Renal cortex interstitium (tissue), 15 donors: ENCODE measurements at places on chromosomes 6 and 20.

- no peak for DNase-seq
Measured at GRCh38 chr6:159754959-159755914, 6.6 kb upstream of the ACAT2 start.

DNA sequence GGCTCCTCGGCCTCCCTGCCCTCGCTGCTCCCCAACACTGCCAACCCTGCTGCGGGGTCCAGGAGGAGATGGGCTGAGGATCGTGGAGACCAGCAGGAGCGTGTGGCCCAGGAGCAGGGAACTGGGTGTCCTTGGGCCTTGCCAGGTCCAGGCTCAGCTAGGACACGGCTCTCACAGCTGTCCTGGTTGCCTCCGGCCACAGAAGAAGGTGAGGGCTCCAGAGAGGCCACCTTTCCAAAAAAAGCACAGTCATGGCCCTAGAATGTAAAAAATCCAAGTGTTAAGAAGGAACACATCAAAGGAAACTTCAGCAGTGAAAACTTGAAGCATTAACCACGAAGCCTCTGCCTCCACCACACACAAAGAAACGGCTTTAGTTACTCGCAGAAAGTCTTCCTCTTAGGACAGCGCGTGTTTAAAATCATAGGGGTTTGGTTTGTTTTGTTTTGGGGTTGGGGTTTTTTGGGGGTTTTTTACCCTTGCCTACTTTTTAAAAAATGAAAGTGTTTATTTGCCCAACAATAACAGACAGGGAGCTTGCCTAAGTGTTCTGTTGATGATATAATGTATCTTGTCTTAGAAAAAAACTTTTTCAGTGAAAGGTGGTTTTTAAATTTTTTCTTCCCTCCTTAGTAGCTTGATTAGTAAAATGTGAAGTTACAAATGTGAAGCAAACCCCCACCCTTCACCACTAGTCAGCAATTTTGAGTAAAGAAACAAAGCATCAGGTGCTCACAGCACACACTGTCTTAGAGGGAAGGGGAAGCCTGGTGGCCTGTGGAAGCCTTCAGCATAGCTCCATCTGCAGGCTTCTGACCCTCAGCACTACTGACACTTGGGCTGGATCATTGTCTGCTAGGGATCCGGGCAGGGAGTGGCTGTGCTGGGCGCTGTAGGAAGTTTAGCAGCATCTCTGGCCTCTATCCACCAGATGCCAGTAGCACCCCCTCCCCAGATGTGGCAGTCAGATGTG, 60.0 kb downstream of the PTPN1 start:
- no peak for DNase-seq

- no peak for DNase-seq
Measured at GRCh38 chr6:13725570-13725969, 13.9 kb upstream of the RANBP9 start.

DNA sequence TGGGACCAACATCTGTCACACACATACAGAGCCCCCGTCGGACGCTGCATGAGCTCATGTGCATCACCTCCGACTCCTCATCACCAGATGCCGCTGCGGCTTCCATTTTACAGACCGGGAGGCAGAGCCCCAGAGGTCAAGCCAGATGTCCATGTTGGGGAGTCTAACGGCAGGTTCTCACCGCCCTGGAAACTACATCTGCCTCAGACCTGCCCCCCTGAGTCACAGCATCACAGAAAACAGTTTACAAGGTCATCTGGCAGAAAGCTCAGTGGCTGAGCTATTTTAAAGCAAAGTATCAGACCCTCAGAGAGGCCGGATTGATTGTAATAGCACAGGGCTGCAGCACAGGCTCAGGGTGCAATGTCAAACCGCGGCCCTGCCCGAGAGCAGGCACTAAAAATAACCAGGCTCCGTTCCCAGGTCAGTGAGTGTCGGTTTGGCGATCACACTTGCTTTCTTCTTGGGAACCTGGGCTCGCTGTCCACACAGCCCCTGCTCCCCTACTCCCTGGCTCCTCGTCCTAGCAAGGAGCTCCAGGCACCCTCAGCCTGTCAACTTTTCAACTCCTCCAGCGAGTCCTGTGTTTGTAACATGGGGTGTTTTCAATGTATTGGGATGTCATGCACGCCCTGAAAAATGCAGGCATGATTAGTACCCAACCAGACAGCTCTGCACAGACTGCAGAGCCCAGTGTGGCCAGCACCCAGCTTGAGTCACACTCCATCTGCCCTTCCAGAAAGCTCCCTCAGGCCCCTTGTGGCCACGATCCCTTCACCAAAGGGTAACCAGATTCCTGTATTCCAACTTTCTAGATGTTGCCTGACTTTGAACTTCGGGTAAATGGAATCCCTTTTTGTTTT, 264.5 kb downstream of the CDH4 start:
- DNase-seq = no peak

GRCh38 chr6:161302949-161303348, 29.1 kb upstream of the AGPAT4 start:
- DNase-seq = no peak

DNA sequence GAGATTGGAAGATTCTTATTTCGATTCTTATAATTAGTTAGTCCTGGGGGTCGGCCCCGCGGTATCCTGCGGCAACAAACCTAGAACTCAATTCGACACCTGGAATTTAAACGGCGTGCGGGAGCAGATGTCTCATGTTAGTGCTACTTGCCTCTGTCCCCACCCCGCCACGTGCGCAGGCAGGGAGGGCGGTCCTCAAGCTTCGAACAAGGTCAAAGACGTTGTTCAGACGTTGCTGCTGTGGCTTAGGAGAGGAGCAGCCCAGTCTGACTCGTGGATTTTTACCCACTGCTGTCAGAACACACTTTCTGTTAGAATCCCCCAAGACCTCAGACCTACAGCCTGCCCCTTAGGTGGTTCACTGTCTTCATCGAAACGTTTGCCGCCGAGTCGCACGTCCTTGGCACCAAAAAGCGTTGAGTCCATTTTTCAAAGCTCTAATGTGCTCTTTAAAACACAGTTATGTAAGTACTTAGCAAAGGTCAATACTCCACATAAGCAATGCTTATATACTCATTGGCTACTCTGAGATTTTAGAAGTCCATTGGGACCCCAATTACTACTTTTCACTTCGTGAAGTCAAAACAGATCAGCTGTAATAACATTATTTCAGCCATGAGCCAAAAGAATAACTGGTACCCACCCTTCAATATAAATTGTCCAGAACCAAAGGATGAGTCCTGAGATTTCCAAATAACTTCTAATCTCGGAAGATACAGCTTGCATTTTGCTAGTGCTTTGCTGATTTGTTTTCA, 2.7 kb upstream of the C6orf62 start:
- DNase-seq = no peak

- no peak for DNase-seq
Measured at GRCh38 chr6:15077961-15078360, 167.9 kb upstream of the JARID2 start.

DNA sequence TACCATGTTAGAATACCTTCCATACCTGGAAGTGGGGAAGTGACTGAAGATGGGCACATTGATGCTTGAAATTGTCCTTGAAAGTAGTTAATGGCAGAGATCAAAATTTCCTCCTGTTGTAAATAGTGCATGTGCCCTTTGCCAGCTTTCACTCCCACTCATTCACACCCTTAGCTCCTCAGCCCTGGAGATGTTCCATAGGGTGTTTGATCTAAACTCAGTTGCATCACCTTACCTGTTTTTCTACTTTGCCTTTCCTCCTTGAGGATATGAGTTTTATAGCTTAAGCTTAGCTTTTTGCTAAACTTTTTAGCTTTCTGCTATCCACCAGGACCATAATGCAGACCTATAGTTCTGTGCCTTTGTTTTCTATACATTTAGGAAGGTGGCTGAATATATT, 69.0 kb downstream of the CEP57L1 start:
- DNase-seq = no peak

DNA sequence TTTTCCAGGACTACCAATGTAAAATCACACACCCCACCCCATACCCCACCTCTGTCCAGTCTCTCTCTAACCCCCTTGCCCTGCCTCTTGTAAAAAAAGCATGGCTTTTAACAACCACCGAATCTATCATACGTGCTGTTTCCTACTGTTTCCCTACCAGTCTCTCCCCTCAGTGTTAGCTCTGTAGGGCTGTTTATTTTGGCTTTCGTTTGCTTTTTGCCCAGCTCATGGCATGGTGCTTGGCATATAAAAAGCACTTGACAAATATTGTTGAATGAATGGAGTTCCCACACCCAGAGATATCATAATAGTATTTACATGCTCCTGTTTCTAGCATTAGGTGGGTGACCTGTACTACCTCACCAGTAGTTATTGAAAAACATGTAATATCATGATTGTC, 148.2 kb downstream of the OPRM1 start:
- no peak for DNase-seq

DNA sequence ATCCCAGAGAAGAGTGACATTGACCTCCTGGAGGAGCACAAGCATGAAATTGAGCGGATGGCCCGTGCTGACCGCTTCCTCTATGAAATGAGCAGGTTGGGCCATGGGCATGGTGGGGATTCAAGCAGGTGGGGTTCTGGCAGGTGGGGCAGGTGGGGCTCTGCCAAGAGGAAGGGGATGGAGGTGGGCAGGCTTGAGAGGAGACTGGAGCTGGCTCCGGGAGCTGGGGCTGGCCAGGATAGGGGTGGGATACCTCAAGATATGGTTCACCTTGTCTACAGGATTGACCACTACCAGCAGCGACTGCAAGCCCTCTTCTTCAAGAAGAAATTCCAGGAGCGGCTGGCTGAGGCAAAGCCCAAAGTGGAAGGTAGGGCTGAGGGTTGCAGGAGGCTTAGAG, 42.9 kb downstream of the MOCS1 start:
- DNase-seq = no peak

GRCh38 chr6:136334465-136334846, 44.8 kb upstream of the BCLAF1 start:
- DNase-seq = no peak

- no peak for DNase-seq
Measured at GRCh38 chr6:16774437-16774836, 13.2 kb upstream of the ATXN1 start.

GRCh38 chr20:41046716-41047115, 18.1 kb downstream of the TOP1 start:
- DNase-seq = no peak

DNA sequence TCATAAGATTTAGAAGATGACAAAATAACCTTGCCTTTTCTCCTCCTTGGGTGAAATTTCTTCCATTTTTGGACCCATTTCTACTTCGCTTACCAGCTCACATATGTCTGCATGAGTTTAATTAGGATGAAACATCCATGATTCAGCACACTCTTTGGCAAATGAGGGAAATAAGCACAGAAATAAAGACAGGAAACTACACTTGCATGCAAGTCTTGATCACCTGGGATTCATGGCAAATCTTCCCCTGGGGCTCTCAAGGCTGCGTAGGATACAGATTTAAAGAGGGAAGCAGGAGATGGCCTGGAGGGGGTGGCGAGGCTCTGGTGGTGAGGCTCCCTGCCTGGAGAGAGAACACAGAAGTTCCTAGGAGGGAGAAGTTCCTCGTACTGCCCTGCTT, 147.8 kb downstream of the EDN3 start:
- DNase-seq = no peak

DNA sequence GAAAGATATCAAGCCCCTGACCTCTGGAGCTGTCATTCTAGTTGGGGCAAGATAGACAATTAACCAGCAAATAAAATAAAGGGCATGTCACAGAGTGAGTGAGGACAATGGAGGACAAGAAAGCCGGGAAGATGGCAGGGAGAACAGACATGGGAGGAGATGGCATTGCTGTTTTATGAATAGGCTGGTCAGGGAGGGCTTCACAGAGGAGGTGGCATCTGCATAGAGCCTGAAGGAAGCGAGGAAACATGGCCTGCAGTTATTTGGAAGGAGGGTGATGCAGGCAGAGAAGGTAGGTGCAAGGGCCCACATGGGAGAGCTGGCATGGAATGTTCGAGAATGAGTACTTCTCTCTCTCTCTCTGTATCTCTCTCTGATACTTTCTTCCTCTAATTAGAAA, 63.7 kb downstream of the EFCAB8 start:
- DNase-seq = no peak

DNA sequence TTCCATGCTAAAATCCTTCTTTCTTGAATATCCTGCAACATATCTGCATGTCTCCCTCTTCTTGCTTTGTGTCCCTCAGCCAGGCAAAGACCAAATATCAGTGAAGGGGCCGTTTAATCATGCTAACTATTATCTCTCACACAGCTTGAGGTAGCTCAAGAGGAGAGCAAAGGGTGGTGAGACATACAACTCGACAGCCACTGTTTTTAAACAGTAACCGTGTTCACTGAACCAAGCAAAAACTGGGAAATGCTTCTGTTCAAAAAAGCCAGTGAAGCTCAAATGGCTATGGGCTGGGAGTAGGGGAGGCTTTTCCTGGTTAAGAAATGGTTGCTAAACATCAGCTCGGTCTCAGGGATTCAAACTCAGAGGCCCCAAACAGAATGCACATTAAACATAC, 83.4 kb downstream of the MAP7 start:
- DNase-seq = no peak

DNA sequence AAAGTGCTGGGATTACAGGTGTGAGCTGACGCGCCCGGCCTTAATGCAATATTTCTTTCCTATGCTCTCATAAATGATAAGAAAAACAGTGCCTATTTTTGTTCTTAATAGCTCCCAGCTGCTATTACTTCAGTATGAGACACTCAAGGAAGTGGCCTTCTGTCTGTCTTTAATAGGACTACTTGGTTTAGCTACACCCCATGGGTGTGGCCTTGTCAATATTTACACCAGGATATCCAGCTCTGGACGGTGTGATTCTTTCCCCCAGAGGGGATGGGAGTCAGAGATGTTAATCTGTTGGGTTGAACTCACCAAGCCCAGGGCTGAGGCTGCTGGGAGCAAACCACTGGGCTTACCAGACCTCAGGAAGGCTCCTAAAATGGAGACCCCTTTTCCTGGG, 134.2 kb downstream of the CEP57L1 start:
- DNase-seq = no peak
